ENCODE measurements at places on chromosomes 13 and 19.

DNA sequence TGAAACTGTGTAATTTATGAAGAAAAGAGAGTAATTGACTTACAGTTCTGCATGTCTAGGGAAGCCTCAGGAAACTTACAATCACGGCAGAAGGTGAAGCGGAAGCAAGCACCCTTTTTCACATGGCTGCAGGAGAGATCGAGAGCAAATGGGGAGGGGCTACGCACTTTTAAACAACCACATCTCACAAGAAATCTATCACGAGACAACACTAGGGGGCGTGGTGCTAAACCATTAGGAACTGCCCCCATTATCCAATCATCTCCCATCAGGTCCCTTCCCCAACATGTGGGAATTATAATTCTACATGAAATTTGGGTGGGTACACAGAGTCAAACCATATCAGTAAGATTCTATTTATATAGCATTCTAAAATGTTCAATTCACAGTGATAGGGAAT is 114.8 kb upstream of the TRPC4 start:
- no peak for DNase-seq

DNA sequence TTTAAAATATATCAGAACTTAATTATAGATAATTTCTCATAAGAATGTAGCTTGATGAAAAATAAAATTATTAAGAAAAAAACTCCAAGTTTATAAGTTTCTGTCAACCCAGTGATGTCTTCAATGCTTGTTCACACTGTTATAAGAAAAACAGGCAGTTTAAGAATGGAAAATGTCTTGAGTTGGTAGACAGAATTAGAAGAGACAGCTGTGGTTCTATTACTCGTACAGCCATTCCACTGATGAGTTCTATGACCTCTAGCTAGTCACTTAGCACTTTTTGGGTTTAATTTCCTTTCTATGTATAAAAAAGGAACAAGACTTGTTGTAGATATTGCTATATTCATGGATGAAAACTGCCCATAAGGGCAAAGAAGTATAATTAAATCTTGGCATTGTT is 1013.1 kb upstream of the ATXN8OS start:
- no peak for DNase-seq

- no peak for DNase-seq
Measured at GRCh38 chr13:23377983-23378632, 55.4 kb downstream of the SACS start.

DNA sequence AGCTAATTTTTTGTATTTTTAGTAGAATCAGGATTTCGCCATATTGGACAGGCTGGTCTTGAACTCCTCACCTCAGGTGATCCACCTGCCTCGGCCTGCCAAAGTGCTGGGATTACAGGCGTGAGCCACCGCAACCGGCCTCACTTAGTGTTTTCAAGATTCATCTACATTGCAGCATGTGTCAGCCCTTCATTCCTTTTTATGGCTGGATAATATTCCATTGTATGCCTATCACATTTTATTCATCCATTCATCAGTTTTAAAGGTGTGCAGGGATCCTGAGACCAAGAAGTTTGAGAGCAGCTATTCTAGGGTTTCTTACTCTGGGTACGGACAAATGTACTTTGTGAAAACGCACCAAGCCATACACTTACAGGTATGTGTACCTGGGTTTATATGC is 9.1 kb downstream of the COQ8B start:
- no peak for DNase-seq

GRCh38 chr19:30897034-30897433 is 452.2 kb downstream of the TSHZ3 start:
- no peak for DNase-seq

DNA sequence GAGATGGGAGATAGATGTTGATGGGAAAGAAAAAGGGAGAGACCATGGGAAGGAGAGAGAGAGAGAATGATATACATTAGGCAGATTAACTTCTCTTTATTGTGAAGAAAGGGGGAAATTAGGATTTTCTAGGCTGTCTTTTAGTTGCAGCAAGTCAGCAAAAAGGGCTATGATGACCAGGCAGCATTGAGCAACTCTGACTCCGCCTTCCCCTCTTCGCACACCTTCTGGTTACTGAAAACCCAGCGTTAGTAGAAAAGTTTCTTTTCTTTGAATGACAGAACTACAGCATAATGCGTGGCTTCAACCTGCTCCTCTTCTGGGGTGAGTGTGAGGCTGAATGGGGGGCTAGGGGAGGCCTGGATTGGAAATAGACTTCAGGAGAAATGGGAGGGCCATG is at the start of gene ADGRE1:
Gene ADGRE1 (plus strand): TSS at position 264 of the 400 bp plus-strand sequence. CDS start 30 bp downstream, at position 294.
- DNase-seq = no peak

- no peak for DNase-seq
Measured at GRCh38 chr19:34555447-34555846, 73.9 kb downstream of the WTIP start.

GRCh38 chr13:24741016-24741662 is 22.8 kb upstream of the RNF17 start:
- no peak for DNase-seq

- no peak for DNase-seq
Measured at GRCh38 chr19:3513229-3514140, 7.4 kb downstream of the FZR1 start.

DNA sequence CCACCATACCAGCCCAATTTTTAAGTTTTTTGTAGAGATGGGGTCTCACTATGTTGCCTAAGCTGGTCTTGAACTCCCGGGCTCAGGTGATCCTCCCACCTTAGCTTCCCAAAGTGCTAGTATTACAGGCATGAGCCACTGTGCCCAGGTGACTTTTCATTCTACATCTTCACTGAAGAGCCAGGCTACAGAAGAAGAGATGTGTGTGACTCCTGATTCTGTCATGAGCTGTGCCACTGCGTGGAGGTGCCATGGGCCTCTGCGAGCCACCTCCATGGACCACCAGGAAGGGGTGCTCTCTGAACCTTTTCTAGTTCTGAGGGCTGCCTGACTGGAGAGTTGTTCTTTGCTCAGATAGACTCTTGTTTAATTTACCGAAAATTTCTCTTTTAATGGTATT is 56.6 kb upstream of the RANBP3 start:
- no peak for DNase-seq

DNA sequence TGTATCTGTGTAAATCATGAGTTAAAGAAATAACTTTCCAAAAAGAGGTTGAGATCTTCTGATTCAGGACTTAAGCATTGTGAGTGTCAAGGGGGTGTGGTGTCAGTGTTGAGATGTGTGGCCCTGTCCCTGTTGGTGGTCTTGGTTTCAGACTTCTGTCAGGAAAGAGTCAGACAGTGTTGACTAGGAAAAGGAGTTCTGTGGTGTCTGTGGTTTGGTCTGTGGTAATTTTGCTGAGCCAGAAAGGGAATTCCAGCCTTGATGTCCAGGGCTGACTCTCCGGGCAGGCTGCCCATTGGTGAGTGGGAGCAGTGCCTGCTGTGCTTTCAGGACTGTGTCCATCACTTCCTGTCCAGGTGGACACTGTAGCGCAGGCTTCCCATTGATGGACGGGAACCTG is 39.8 kb upstream of the IGFL4 start:
- DNase-seq = no peak

GRCh38 chr19:1653300-1653628 is 849 bp upstream of the TCF3 start:
- no peak for DNase-seq

DNA sequence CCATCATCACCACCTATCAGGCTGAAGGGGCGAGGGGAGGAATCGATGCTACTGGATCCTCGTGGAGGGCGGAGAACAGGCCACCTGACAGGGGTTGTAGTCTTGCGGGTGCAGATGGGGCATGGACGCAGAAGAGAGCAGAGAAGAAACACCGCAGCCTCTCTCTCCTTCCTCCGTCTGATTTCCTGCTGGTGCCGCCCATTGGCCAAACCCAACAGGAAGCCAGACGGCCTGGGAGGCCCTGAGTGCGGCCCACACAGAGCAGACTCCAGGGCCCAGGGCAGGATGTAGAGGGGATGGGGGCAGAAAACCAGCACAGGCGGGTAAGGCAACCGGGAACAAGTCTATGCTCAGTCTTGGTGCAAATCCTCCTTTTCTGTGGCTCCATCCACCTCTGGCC is 15.4 kb downstream of the CEBPA start:
- DNase-seq = no peak

DNA sequence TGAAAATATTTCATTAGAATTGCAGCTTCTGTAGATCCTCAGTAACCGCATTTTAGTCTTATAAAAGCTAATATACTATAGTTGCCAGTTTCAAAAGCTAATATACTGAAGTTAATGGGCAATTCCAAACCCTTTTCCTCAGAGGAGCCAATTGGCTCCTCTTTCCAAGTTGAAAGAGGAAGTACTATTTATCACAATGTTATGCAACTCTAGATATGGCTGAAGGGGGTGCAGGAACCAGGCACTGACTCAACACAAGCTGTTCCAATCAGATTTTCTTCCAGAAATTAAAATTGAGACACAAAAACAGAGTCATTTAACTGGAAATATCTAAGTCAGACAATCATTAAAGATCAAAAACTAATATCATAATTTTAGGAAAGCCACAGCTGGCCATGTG is 258.9 kb downstream of the PCDH20 start:
- no peak for DNase-seq

DNA sequence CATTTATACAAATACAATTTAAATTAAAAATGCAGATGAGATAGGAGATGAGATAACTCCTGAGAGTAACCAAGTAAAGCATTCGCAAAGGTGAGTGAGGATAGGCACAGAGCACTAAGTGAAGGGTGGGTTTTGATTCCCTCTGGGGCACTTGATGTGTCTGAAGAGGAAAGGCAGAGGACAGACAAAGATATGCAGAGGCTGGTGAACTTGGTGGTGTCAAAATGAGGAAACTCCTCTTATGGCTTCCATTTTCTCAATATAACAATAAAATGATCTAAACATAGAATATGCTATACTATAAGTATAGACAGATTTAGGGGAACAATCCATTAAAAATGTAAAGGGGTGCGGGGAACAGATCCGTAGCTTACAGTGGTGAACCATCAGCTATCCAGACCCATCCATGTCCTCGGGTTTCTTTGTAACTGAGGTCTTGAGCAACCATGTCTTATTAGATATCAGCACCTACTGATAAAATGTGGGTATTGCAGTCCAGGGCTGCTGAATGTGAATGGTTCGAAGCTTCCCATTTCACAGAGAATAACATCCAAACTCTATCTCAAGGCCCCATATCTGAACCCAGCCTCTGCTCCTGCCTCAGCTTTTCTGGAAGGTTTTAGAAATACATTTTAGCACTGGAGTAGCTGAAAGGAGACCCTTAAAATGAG is 73.9 kb upstream of the SLC10A2 start:
- no peak for DNase-seq

GRCh38 chr13:27077451-27077850 is 94.2 kb downstream of the USP12 start:
- DNase-seq = no peak

GRCh38 chr13:43805071-43805468 is 18.3 kb upstream of the ENOX1 start:
- DNase-seq = no peak

- no peak for DNase-seq
Measured at GRCh38 chr19:8116437-8117293, 32.7 kb downstream of the FBN3 start.

Measured in stimulated activated CD4-positive, alpha-beta T cell treated with anti-CD3 and anti-CD28 coated beads, Interleukin-1b, Interleukin-23, amount 100 ng/mL, for 1 hour (primary cell).